ENCODE measurements at places on chromosomes 1 and 21.

DNA sequence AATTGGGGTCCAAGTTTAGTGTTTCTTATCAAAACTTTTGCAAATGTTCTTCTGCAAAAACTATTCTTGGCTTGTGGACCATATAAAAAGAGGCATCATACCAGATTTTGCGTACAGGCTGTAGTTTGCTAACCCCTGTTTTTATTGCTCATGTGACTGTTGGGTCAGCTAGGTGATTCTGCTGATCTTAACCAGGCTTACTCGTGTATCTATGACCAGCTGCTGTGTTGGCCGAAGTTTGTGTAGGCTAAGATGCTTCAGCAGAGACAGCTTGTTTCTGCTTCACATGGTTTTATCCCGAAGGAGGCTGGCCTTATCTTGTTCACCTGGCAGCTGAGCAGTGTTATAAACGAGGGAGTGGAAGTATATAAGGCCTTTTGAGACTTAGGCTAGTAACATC is 38.2 kb downstream of the POU2F1 start:
- DNase-seq = no peak

DNA sequence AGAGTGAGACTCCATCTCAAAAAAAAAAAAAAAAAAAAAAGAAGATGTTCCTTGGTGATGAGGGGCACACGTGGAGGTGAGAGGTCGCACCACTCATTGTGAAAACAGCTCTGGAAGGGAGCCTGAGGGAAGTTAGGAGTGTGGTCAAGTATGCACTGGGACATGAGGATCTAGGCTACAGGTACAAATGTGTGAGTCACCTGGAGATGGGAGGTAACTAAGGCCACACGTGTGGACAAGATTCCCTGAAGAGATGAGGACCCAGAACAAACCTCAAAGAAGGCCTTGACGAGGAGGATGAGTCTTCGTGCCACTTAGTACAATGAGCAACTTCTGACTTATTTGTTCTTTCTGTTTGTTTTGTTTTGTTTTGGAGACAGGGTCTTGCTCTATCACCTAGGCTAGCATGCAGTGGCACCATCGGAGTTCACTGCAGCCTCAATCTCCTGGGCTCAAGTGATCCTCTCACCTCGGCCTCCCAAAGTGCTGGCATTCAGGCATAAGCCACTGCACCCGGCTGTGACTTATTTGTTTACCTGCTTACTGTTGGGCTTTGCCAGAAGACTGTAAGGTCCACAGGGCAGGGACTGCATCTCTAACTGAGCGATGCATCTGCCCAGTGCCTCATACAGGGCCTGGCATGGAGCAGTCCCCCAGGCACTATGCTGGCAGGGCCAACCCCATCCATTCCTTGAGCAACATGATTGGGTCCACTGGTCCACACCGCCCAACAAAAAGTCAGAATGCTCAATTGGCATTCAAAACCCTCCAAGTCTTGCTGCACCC is 6.4 kb downstream of the ASAP3 start:
- no peak for DNase-seq

DNA sequence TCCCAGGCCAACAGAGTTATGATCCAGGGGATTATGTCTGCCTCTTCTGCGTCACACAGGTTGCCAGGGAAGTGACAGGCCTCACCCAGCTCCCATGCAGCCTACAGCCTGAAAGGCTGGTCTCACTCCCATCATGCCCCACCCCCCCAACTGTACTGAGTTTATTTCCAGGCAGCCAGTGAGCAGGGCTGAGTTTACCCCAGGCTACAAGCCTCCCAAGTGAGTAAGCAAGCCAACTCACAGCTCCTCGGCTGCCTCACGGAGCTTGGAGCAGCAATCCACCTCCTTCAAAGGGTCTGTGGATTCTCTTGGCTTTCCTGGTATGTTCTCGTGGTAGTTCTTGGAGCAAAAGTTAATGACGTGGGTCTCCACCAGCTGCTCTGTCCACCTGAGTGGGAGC is 1147.6 kb upstream of the ADGRL4 start:
- DNase-seq = no peak

GRCh38 chr21:43613755-43614638 is 45.3 kb downstream of the HSF2BP start:
- no peak for DNase-seq
